ENCODE measurements at places on chromosomes 12 and 14.

GRCh38 chr12:30002677-30003076 is 218.9 kb upstream of the TMTC1 start:
- DNase-seq, result no peak

GRCh38 chr12:12892681-12893141 is 1.3 kb downstream of the GPRC5A start:
- DNase-seq, result no peak

GRCh38 chr14:101290611-101291010 is 270.7 kb upstream of the DIO3 start:
- no peak for DNase-seq

DNA sequence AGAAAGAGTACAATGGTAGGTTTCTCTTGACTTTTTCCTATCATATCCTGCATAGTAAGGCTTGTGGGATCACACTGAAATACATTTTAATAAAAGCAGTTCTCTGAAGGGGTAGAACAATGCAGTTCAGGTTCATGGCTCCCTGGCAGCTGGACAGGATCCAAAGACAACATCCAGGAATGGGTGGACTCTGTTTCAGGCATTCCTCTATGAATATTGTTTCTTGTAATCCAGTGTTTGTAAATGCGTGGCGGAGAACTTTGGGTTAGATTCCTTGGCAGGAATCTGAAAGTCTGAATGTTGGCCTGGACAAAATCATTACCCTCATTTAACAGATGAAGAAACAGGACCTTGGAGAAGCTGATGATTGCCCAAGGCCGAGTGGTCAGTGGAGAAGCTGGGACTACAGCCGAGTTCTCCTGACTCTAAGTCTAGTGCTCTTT is 43.5 kb downstream of the SYNE2 start:
- DNase-seq, result no peak

DNA sequence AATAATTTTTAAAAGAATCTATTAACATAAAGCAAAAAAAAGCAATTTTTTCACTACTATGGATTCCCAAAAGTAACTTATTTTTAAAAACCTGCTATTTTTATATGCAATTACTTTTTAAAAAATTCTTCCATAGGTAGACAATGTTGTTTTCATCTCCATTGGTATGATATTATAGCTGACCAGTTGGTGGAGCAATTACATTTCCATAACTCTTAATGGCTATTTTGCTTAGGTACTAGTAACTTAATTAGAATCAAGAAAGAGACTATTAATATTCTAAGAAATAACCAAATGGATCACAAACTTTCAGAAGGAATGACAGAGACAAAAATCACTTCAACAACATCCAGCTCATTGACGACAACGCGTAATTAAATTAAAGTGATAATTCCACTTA is 64.7 kb upstream of the PTCSC3 start:
- DNase-seq, result no peak

DNA sequence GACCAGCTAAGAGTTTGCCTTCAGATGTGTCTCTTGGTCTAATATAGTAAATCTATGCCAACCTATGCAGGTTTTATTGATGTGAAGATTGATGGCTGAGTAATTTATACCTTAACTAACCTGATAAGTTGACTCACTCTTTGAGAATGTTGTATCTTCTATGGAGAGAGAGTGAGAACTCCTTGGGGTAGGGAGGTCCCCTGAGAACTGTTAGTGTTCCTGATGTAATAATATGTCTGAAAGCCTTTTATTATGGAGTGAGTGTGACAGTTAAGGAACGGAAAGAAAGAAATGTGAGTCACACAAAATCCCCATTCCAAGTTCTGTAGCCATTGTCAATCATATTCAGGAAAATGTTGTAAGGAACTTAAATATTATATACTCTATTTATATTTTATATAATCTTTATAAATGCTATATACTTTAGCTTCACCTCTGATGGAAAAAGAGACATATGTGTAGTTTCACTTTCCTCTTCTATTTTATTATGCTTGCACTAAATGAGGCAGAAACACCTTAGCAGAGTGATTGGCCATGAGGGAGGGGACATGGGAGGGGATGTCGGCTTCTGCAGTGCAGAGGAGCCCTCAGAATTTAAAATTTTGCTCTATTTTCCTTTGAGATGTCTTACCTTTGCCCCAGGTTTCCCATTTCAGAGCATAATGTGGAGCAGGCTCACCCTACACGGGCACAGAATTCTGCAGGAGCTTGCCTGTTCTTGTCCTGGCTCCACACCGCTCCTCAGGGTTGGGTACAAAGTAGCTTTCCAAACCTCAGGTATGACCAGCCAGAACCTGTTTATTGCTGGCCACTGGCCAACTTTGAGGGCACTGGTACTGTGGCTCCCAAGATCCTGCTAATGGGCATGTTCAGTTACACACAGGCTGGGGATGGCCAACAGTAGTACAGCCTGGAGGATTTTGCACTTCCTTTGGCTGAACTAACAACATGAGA is 57.7 kb downstream of the ARF6 start:
- no peak for DNase-seq

- DNase-seq, result no peak
These were observed 521 bp upstream of the PCED1B start for GRCh38 chr12:47078733-47079467.

GRCh38 chr14:75821831-75822521 is 159.8 kb downstream of the TGFB3 start:
- DNase-seq, result no peak

DNA sequence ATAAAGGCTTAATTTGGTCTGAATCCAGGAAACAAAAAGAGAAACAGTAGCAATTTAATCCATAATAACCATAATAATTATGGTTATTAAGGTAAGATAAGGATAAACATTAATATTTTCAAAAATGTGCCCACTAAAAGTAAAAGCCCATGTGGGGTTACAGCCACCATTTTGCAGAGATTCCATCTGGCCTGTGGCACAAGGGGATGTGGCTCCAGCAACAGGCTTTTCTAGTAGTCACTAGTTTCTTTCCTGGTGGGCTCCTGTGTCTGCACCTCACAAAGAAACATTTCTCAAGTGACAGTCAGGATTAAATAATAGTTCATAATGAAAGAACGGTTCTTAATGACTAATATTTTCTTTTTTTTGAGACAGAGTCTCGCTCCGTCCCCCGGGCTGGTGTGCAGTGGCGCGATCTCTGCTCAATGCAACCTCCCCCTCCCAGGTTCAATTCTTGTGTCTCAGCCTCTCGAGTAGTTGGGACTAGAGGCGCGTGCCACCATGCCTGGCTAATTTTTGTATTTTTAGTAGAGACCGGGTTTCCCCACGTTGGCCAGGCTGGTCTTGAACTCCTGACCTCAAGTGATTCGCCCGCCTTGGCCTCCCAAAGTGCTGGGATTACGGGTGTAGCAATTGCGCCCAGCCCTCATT is 32.2 kb downstream of the GPR19 start:
- no peak for DNase-seq

DNA sequence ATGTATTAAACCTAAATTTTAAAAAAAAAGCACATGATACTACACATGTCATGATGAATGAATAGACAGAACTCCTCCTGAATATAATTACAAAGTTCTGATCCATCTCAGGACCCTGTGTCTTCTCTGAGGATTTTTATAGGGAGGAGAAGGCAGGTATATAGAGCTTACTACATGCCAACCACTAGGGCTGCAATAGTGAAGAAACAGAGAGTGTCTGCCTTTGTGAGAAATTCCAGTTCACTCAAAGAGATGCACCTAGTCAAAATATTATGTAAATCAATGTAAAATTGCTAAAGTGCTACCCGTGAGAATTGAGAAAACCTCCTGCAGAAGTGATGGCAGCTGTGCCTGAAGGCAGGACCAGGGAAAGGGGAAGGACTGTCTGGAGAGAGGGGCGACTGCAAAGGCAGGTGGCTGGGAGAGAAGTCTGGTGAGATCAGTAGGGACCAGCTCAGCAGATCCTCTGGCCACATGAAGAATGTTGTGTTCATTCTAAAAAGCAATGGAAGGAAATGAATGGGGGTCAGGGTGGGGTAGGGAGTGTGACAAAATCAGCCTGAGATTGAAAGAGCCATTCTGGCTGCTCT is 15.1 kb downstream of the ABHD4 start:
- DNase-seq, result no peak

DNA sequence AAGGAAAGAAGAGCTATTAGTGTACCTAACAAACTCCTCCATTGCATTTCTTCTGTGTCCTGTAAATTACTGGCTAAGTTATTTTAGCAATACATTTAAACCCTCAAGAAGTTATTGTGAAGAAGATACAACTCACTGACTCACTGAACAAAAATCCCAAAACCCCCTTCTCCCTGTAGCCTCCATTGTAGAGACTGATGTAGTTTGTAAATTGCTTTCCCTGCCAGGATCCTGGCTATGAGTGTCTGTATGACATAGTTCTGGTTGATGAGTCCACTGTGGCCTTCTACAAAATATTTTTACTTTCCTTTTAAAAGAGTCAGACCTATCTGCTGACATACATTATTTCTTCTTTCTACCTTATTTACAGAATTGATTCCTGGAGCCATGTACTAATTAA is 155.6 kb downstream of the SLC6A15 start:
- DNase-seq, result no peak

GRCh38 chr14:95483309-95484165 is 32.9 kb downstream of the SYNE3 start:
- no peak for DNase-seq

DNA sequence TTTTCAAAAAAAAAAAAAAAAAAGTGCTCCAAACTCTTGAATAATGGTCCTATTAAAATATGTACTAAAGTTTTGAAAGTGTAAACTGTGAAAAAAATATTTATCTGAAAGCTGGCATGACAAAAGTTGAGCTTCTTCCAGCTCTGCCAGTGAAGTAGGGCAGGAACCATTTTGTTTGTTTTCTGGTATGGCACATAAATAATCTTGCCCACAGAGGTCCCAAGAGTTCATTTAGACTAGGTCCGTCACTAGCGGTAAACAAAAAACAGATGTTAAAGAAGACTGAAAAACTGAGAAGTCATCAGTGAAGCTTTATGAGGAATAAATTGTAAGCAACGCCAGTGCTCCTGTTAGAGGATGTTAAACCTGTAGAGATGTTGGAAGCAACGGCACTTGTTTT is 7.0 kb downstream of the ERP27 start:
- no peak for DNase-seq

- no peak for DNase-seq
These were observed 113.6 kb upstream of the BTG1 start for GRCh38 chr12:92259291-92259690.

- no peak for DNase-seq
These were observed 96.4 kb downstream of the EFCAB11 start for GRCh38 chr14:89858089-89858488.

DNA sequence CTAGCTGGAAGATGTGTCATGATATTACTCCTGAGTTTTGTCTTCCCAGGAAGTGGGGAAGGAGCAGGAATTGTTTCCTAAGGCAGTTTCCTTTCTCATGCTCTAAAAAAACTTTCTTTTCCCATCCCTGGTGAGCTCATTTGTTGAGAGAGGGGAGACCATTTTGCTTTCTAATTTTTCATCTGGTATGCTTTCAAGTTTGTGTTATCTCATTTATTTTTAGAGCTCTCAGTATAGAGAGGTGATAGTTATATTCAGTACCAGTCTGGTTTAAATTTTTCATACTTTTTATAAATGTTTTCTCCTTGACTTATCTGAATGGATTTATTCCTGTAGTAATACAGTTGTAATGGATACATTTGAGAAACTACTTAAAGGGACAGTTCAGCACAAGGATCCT is 79.6 kb downstream of the FBXW8 start:
- no peak for DNase-seq

- DNase-seq, result no peak
These were observed 26.2 kb upstream of the NPFF start for GRCh38 chr12:53533471-53533870.

- DNase-seq, result no peak
These were observed 1.0 kb downstream of the TUNAR start for GRCh38 chr14:95877633-95878032.

DNA sequence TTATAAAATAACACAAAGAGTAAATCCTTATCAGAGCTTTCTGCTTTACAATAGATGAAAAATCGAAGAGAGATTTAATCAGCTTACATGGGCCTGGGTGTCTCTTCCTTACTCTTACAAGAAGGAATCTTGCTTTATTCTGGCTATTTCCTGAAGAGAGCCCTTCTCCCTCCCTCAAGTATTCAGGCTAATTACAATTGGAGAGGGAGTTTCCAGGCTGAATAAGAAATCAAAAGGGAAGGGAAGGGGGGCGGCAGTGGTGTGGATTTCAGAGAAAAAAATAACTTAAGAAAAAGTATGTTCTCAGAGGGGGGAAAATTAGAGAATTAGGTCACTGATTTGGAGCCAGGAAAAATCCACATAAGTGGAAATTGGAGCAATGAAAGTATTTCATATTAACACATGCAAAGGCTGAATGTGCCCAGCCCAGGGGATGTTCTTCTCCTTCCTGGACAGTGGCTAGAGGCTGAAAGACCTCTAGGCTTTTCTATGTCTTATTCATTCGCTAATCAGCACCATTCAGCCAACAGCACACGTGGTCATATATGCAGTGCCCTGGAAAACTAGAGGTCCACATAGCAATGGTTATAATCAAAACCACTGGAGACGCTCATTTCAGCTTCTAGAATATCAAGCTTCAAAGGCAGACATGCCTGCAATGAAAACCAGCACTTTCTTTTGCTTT is 158.9 kb upstream of the BTG1 start:
- no peak for DNase-seq

- DNase-seq, result no peak
These were observed 7.6 kb downstream of the DMAC2L start for GRCh38 chr14:50319721-50320120.

DNA sequence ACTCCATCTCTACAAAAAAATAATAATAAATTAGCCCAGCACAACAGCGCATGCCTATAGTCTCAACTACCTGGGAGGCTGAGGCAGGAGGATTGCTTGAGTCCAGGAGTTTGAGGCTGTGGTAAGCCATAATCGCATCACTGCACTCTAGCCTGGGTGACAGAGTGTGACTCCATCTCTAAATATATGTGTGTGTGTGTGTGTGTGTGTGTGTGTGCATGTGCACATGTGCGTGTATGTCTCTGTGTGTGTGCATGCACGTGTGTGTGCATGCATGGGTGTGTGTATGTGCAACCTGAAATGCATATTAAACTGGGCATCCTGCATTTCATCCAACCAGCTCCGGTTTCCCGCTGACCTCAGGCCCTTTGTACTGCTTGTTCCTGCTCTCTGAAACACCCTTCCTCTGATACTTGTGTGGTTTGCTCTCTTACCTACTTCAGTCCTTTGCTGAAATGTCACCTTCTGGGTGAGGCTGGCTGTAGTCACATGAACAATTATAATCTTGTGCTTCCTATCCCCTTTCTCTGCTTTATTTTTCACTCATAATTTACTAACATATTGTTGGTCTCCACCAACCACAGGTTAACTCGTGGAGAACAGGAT is 46.9 kb downstream of the PHLDA1 start:
- DNase-seq, result no peak

- no peak for DNase-seq
These were observed 56.2 kb upstream of the FERMT2 start for GRCh38 chr14:53006931-53007562.

- DNase-seq, result no peak
These were observed 396.5 kb downstream of the FOXG1 start for GRCh38 chr14:29163109-29163508.

All from GM12864 (cell line).